ENCODE measurements at places on chromosomes 12 and 14.

DNA sequence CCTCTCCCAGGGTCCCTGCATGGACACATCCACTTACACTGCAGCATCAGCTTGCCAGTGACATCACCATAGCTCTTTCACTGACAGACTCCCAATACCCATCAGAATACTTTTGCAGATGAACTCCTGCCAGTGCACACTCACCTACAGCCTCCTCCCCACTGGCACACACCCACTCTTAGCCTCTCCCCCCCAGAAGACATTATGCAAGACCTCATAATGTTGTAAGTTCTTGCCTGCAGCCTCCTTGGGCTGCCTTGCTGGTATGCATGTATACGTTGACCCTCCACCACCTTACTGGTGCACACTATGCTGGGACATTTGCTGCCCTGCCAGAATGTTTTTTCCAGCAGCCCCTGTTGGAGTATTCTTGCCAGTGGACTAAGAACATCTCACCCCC, 324.2 kb downstream of the AEBP2 start:
- DNase-seq = no peak

- no peak for DNase-seq
These were observed 184.4 kb downstream of the SUDS3 start for GRCh38 chr12:118560733-118561132.

DNA sequence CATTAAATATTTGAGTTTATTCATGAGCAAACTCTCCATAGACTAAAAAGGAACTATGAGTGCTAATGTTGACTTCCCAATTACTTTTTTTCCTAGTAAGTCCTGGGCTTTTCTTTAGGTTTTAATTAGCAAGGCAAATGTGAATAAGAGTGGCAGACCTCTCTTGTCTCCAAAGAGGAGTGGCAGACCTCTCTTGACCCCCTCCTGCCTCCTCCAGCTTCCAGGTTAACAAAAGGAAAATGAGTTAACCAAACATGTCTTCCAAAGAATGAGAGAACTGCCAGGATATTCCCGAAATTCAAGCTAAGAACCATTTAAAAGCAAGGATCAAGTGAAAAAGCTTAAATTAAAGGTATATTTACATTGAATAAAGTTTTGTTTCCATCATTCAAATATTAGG, 253.2 kb downstream of the MDGA2 start:
- DNase-seq = no peak

- DNase-seq = no peak
These were observed 43.3 kb upstream of the GPR132 start for GRCh38 chr14:105108516-105108864.

DNA sequence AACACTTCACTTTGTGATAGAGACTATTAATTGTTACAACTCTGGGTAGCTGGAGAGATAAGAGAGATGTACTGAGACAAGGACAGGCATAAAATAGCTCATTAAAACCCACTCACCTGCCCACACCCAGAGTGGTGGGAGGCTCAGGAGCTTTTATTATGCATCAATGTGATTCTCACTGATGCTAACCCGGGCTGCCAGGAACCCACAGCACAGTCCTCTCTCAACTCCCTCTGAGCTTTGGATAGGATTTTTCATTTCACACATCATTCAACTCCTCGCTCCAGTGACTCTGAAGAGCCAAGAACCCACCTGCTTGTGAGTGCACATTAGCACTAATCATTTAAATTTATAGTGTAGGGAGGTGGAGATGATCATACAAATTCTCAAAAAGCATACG, 827.9 kb downstream of the FLRT2 start:
- no peak for DNase-seq

DNA sequence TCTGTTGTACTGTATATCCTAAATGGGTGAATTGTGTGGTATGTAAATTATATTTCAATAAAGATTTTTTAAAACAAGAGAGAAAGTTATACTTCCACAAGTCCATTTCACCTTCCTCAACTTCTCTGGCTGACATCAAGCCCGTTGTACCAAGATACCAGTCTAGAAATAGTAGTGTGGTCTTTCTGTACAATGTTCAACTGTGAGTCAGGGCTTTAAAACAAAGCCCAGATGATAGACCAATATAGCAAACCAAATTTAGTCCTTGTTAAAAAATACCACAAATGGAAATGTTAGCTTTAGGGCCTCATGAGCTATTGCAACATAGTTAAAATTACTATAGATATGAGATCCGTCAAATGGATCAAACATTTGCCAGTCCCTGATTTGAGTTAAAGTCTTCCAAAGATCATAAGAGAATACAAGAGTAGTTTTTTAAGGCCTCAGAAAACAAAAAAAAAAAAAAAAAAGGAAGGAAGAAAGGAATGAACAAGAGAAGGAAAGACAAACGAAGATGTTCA, 49.0 kb upstream of the EGLN3 start:
- DNase-seq = no peak

GRCh38 chr12:23535441-23535840, 414.0 kb downstream of the SOX5 start:
- no peak for DNase-seq

GRCh38 chr14:99720941-99721791, 37.1 kb downstream of the CYP46A1 start:
- no peak for DNase-seq

GRCh38 chr12:118607831-118608230, 231.5 kb downstream of the SUDS3 start:
- no peak for DNase-seq

DNA sequence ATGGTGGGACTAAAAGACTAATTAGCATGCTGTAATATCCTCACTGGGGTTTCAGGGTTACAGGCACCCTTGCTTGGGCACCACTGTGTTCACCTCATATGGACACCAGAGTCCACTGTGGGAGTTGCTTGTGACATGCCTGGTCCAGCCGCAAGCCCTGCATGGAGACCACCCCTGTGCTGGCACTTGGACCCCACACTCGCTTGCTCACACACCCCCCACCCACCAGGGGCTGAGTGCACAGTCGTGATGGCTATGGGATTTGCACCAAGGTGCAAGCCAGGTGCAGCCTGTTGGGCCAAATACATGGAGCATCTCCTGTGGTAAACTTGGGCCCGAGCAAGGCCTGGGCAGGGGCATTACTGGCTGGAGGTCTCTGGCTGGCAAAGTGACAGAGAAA, 129.1 kb downstream of the SYT10 start:
- no peak for DNase-seq

DNA sequence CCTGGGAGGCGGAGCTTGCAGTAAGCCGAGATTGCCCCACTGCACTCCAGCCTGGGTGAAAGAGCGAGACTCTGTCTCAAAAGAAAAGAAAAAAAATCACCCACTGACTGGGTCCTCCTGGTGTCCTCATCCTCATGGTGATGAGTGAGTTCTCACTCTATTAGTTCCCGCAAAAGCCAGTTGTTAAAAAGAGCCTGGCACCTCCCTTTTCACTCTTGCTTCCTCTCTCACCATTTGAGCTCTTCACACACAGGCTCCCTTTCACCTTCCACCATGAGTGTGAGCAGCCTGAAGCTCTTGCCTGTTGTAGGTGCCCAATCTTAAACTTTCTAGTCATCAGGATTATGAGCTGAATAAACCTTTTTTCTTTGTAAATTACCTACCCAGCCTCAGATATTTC, 176.4 kb downstream of the SLC38A4 start:
- no peak for DNase-seq

DNA sequence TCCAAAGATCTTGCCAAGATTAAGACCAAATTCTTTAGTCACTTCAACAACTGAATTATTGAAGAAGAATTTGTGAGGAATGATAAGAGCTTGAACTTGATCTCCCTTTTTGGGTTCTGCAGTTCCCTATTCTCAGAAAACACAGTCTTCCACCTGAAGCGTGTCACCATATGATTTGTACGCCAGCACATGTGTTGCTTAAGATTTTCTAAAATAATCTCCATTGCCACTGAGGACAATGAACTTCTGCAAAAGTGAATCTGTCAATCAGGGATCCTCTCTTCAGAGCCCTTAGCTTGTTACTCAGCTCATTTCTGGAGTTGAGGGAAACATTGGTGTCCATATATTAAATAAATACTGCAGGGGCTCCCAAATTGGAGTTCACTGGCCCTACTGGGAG, 4.2 kb upstream of the SPIC start:
- no peak for DNase-seq

DNA sequence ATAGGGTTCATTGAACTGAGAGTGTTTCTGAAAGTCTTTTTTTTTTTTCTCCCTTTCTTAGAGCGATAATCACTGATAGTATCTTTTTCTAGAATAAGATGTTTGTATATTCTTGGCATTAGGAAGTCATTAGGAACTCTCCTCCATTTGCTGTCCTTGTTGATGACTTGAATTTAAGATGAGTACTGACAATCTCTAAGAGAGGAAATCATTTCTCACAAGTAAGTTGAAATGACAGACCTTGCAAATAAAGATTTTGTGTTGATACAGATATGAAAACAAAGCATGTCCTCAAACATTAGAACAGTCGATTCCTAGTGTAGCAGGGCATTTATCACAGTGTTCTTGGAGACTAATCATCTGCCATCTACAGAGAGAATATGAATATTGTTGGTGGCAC, 458.4 kb upstream of the SYT1 start:
- DNase-seq = no peak

- DNase-seq = no peak
These were observed 265.7 kb downstream of the AKAP6 start for GRCh38 chr14:32594766-32595165.

DNA sequence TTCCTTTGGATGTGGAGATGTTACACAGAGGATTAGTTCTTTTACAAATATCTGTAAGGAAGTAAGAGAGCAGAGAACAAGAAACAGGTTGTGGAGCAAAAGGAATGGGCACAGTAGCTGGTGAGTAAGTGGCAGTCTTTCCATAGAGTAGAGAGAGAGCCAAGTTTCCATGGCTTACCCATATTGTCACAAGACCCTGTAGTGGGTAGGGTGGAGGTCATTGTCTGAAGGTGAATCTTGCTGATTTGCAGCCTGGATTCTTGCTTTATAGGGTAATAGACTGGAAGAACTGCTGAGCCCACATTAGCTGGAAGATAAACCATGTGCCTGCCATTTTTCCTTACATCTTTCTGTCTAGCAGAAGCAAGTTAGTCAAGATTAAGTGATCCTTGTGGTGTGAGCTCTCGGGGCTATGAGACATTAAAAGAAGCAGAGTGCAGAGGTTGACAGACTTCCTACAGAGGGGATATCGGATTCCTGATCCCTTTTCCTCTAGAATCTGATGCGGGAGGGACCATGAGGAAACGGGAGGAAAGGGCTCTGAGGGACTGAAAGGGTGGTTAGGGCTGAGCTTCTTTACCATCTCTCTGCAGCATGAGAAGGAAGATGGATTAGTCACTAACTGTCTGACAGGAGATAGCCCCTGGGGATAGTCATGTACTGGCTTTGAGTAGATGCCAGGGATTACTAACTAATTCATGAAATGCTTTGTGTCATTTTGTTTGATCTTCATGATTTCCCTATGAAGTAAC, 44.0 kb upstream of the LRTM2 start:
- DNase-seq = peak; percentile 48

DNA sequence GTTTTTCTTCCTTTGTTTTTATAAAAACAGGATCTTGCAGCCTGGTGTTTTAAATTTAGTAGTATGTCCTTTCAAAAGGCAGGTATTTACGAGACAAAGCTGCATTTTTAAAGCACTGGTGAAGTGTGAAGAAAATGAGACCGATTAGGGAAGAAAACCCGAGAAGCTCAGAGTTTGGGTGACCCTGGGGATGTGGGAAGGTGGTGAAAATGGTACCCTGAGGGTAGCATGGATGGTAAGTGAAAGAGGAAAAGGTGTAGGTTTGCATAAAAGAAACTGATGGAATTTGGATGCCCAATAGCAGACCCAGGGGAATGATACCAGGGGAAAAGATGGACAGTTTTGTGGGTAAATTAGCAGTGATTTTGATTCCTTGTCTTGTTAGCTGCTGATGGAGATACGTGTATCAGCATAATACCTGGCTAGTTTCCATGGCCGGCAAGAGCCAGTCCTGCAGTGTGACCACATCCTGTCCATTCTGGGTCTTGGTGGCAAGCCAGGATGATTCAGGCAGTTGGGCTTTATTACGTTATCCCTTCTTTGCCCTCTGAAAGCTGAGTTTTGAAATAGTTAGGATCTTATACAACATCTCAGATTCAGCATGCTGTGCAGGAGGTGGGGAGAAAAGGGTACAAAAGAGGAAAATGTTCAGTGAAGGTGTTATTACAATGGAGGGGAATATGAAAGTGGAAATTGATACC, 8.9 kb downstream of the BICD1 start:
- peak; percentile 89 for DNase-seq

DNA sequence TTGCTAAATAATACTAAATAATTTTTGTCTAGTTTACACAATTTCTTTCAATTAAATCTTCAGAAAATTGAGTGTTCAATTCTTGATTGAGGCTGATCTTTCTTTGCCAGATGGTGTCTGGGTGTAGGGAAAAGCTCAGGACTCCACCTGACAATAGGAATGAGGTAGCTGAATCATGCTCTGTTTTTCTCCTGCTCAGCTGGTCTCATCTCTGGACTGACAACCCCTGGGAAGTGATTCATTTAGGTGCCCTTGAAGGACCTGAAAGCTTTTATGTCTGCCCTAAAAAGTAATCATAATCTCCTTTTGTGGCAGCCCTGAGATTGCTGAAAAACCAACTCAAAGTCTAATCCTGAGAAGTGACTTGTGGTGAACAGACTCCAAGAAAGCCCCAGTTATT, 255.4 kb downstream of the ETNK1 start:
- no peak for DNase-seq

DNA sequence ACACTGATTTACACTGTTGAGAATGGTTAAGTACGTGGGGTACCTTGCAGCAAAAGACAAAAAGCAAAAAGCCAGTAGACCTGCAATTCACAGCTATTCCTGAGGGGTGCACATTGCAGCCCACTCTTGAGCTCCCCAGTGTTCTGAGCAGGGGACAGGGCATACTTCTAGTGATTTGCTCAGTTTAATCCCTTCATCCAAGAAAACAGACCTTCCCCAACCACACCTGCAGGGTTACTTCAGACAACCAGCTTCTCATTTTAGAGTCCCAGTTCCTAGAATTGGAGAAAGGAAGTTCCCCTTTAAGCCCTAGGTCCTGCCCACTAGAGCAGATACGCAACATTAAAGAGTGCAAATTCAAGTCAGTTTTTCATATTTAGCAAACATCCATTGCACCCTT, 3.6 kb upstream of the WSB2 start:
- DNase-seq = no peak

GRCh38 chr12:25755971-25756260, 202.6 kb upstream of the RASSF8 start:
- no peak for DNase-seq

All from A549 (cell line).